ENCODE measurements at places on chromosomes 2 and 18. TPM values are rescaled to one million over a fixed set of nuclear protein-coding genes. Genes with fewer than 3 reads are reported as not detected.

DNA sequence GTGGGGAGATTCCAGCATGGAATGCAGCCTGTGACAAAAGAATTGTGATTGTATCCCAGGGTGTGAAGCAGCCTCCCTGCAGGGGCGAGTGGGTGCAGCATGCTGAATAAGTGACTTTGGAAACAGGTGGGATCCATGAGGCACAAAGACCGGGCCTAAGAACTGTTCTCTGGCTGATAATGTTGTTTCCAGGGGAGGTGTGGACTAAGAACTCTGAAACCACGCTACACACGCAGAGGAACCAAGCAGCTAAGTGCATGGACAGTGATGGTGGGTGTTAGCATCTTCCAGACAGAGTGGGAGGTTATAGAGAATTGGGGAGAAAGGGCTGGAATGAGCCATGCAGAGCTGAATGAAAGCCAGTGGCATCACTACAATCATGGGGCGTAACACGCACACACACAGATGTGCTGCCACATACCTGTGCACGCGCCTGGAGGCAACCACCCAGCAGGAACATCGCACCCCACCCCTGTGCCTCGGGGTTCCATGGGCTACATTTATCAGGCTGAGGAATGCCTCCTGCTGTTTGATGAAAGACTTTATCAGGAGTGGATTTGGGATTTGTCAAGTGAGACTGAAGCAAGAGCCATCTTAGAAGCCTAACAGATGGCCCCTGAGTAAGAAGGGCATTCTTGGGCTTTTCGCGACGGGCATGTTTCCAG is 424.5 kb upstream of the SALL3 start:
- DNase-seq = no peak

Gene TRAK2
- 26.5 TPM for total RNA-seq

DNA sequence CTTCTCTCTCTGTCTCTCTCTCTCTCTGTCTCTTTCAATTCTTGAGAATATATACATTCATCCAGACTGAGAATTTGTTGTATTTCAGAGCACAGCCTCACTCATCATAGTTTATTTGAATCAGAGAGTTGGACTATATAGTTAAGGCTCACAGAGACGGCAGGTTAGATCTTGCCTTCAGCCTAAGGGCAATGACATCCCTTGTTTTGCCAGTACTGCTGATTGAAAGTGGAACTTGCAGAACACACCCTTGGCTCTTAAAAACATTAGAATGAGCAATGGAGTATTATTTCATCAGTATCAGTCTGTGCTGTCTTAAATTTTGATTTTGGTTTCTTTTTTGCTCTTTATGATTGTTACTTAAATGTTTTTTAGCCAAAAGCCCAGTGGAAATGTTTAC is 62.0 kb upstream of the DSG1 start:
- no peak for DNase-seq

DNA sequence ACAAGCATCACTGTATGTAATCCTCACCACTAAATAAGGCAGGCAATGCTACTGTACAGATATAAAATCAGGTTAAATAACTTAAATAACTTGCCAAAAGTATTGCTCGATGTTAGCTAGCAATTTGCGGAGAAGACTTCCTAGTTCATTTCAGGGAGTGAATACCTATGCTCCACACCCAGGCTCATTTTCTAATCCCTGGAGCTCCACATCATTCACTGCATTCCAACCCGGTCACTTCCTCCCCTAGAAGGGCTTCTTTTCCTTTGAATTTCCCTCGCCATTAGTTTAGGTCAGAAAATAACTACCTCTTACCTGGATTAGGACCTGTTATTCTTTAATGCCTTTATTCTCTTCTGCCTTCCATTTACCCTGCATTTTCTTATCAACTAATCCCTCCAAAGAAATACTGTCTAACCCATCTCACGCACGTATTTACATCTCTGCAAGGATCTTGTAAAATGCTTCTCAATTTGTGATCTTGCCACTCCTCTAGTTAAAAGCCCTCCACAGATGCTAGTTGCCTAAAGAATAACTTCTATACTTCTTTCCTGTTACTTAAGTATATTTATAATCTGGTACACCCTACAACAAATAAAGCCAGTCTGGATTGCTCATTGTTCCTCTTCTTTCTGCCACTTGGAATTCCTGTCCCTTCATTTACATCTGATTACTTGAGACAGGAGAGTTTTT is 599.8 kb downstream of the NRXN1 start:
- DNase-seq = no peak

- no peak for DNase-seq
Measured at GRCh38 chr2:101408925-101409324, 21.6 kb upstream of the CREG2 start.

DNA sequence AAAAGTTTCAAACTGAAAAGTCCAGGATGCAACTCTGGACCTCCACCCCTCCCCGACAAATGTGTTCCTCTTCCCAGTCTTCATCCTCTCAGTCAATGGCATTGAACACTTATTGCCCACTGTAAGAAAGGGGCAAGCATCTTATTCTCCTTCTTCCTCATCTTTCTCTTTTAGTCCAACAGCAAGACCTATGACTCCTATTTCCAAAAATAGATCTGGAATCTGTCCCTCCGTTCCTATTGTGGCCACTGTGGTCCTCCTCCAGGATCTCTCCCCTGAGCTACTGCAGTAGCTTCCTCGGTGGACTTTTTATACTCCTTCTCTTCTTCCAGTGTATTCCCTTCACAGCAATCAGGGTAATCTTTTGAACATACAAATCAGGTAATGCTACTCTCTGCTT is 28.0 kb upstream of the ARHGAP25 start:
- DNase-seq = no peak

GRCh38 chr2:226758921-226759640 is 40.5 kb downstream of the IRS1 start:
- no peak for DNase-seq

DNA sequence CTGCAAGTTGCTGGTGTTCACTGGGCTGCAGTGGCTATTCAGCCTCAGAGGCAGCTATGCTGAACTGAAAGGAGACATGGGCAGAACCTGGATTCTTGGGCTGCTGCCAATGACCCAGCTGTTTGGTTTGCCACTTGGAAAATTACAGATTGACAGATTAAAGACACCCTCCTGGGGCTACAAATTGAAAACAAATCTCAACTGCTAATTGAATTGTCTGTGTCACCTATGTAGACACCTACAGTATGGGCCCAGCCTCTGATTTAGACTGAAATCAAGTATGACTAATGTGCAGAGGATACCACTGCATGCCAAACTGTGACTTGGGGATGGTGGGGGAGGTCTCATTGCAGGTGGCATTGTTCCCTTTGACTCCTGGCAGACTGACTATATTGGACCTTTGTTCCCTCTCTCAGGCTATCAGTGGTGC is 42.8 kb downstream of the ITSN2 start:
- peak; percentile 54 for DNase-seq

GRCh38 chr2:68885074-68885810 is 14.0 kb upstream of the BMP10 start:
- no peak for DNase-seq

DNA sequence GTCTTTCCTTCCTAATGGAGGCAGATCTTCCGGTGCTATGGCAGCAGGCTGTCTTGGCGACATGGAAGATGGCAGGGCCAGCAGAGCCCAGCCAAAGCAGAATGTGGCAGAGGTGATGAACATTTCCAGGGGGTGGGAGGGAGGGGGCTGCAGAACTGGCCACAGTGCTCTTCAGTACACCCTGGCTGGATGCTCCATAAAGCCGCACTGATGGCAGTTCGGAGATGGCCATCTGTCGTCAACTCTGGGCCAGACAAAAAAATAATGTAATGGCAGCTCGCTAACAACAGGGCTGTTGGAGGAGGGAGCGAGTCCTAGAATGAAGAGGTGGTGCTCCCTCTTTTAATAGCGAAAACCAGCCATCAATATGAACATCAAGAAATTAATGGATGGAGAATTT is 271.0 kb downstream of the ZNF521 start:
- no peak for DNase-seq

GRCh38 chr2:79622508-79622907 is 109.7 kb downstream of the CTNNA2 start:
- no peak for DNase-seq

GRCh38 chr18:2412281-2412680 is 159.0 kb downstream of the METTL4 start:
- DNase-seq = no peak

GRCh38 chr2:33134086-33134771 is 187.5 kb downstream of the LTBP1 start:
- DNase-seq = no peak

Gene LRATD1
- total RNA-seq = not detected

Gene SANBR
- 3.1 TPM for total RNA-seq

Gene SULT1C4
- not detected for total RNA-seq

Gene MATN3
- not detected for total RNA-seq

GRCh38 chr18:45202061-45202460 is 413.2 kb upstream of the SLC14A2 start:
- no peak for DNase-seq

GRCh38 chr2:234289834-234290590 is 206.9 kb downstream of the ARL4C start:
- peak; percentile 83 for DNase-seq

- peak; percentile 87 for DNase-seq
Measured at GRCh38 chr2:158024288-158024898, 77.3 kb upstream of the UPP2 start.

Gene ALK
- not detected for total RNA-seq

Gene CYTIP
- total RNA-seq = 321 TPM

Gene UGT1A3
- total RNA-seq = not detected

Gene UGT1A1
- total RNA-seq = not detected

GRCh38 chr2:219512524-219513216 is 1.6 kb upstream of the ASIC4 start:
- DNase-seq = no peak

Measured in activated CD4-positive, alpha-beta T cell treated with anti-CD3 and anti-CD28 coated beads, Interleukin-2, amount 10 ng/mL, durations not matched to agents 24 days and 14 days (primary cell).